ENCODE measurements at places on chromosomes 5 and 9.

DNA sequence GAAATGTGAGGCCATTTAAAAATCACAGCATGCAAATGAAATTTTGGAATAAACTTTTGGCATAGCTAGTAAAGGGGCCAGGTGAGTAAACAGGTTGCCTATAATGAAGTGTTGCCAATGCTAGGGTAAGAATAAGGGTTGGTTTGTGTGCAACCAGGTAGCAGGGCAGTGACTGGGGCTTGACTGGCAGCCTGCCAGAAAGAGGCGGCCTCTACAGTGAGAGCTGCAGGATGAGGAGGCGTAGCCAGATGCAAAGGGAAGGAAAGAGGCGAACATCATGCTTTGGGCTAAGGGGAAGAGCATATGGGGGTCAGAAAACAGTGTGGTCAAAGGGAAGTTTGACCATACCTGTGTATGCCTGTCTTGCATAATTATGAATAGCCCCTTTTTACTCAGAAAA lies 70.6 kb downstream of the MAST4 start:
- no peak overlapping the region for H3K27ac ChIP-seq
- H3K27me3 ChIP-seq: peaks cover 5% of the 10 kb centered on the region
- no peaks in the 10 kb centered on the region for H3K4me1 ChIP-seq
- DNase-seq: no peak

GRCh38 chr5:178941361-178941760 lies 363 bp downstream of the ZNF454 start:
- no peak overlapping the region for H3K27ac ChIP-seq
- peaks cover 42% of the 10 kb centered on the region for H3K36me3 ChIP-seq
- peaks cover 5% of the 10 kb centered on the region for H3K27me3 ChIP-seq
- H3K4me1 ChIP-seq: no peaks in the 10 kb centered on the region
- no peak overlapping the region for H3K4me3 ChIP-seq

GRCh38 chr5:164608507-164608906 lies 1103.1 kb downstream of the MAT2B start:
- no peak for DNase-seq
- H3K4me3 ChIP-seq: no peak overlapping the region
- no peaks in the 10 kb centered on the region for H3K4me1 ChIP-seq
- H3K27me3 ChIP-seq: no peaks in the 10 kb centered on the region

- H3K4me1 ChIP-seq: peaks cover 10% of the 10 kb centered on the region
- no peaks in the 10 kb centered on the region for H3K36me3 ChIP-seq
- H3K27me3 ChIP-seq: no peaks in the 10 kb centered on the region
- H3K27ac ChIP-seq: no peak overlapping the region
- H3K4me3 ChIP-seq: no peak overlapping the region
Observed at GRCh38 chr5:78751872-78752271, 103.3 kb upstream of the LHFPL2 start.

DNA sequence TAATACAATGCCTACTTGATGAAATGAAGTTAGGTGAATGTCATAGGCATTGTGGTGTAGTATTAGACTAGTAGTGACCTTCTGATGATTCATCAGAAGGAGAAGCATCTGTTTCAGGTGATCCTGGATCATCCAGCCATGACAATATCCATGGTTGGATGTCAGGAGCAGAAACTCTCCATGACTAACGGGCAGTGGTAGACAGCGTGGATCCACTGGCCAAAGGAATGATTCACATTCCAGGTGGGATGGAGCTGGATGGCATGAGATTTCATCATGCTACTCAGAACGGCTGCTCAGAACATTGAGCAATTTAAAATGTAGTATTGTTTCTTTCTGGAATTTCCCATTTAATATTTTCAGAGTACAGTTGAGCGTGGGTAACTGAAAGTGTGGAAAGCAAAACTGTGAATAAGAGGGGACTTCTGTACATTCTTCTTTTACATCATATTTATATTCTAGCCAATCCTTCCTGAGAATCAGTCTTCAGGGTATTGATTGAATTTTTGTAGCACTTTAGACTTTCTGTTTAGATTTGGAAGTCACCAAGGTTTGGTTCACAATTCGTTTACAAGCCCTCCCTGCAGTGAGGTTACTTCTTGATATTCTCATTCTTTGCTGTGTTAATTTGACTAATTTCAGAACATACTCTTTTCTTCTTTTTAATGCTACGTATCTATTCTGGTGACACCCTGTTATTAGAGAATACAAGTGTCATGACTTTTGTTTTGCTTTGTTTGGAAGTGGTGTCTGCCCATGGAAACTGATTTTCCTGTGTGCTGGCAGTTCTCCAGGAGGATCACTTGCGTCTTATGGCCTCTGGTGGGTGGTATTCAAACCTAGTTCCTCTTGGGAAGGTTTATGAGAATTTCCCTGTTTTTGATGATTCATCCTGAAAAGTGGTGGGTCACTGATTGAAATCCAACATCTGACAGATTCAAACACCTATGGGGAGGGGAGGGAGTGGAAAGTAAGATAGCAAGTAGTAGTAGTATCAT lies 12.2 kb upstream of the CLINT1 start:
- no peaks in the 10 kb centered on the region for H3K36me3 ChIP-seq
- no peak overlapping the region for H3K4me3 ChIP-seq
- H3K27ac ChIP-seq: no peak overlapping the region
- H3K27me3 ChIP-seq: peaks cover 7% of the 10 kb centered on the region

- peak; percentile 59 for DNase-seq
- no peak overlapping the region for H3K4me3 ChIP-seq
- H3K27me3 ChIP-seq: no peaks in the 10 kb centered on the region
- no peaks in the 10 kb centered on the region for H3K36me3 ChIP-seq
Observed at GRCh38 chr5:30401479-30402058, 791.9 kb upstream of the CDH6 start.

- H3K27ac ChIP-seq: no peak overlapping the region
- no peak overlapping the region for H3K4me3 ChIP-seq
- peaks cover 13% of the 10 kb centered on the region for H3K36me3 ChIP-seq
- no peaks in the 10 kb centered on the region for H3K4me1 ChIP-seq
Observed at GRCh38 chr5:90807496-90807895, 248.9 kb downstream of the ADGRV1 start.

- H3K27ac ChIP-seq: no peak overlapping the region
- no peak overlapping the region for H3K4me3 ChIP-seq
- no peaks in the 10 kb centered on the region for H3K4me1 ChIP-seq
Observed at GRCh38 chr9:124035001-124035650, 23.6 kb downstream of the LHX2 start.

- H3K4me1 ChIP-seq: peaks cover 18% of the 10 kb centered on the region
- no peak overlapping the region for H3K4me3 ChIP-seq
- H3K36me3 ChIP-seq: no peaks in the 10 kb centered on the region
- no peaks in the 10 kb centered on the region for H3K27me3 ChIP-seq
Observed at GRCh38 chr5:50595199-50595598, 71.2 kb upstream of the PARP8 start.

DNA sequence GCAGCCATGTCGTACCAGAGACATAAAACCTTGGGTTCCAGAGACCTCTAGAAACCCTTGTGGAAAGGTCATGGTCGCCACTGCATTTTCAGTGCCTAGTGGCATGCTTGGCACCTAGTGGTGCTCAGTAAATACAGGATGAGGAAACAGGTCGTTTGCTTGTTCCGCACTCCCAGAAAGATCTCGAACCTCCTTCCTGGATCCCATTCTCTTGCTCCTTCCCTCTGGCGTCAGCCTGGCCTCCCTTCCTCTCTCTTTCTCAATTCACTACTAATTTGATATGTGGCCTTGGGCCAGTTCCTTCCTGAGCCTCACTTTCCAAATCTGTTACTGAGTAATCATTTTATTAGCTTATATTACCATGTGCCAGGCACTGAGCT lies 4.4 kb downstream of the NDST1 start:
- peaks cover 43% of the 10 kb centered on the region for H3K4me1 ChIP-seq
- H3K27me3 ChIP-seq: no peaks in the 10 kb centered on the region
- DNase-seq: no peak
- no peak overlapping the region for H3K4me3 ChIP-seq
- no peaks in the 10 kb centered on the region for H3K36me3 ChIP-seq
- no peak overlapping the region for H3K27ac ChIP-seq

DNA sequence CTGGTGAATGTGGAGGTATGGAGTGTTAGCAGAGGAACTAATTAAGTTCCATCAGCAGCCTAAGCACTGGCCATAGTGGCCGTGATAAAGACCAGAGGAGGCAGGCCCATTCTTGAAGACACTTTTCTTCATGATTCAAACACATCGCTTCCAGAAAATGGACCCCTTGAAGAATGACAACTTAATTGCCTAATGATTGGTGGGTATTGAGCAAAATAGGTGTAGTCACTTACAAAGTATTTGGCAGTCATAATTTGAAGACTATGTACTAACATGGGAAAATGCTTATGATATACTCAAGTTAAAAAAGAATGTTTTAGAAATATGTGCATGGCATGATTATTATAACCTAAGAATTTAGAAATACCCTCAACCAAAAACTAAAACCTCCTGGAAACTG lies 44.8 kb downstream of the MEGF10 start:
- no peak overlapping the region for H3K27ac ChIP-seq
- H3K36me3 ChIP-seq: peaks cover 14% of the 10 kb centered on the region
- H3K4me3 ChIP-seq: no peak overlapping the region
- peaks cover 25% of the 10 kb centered on the region for H3K4me1 ChIP-seq
- no peaks in the 10 kb centered on the region for H3K27me3 ChIP-seq

- H3K27me3 ChIP-seq: no peaks in the 10 kb centered on the region
- no peak overlapping the region for H3K27ac ChIP-seq
- H3K4me1 ChIP-seq: no peaks in the 10 kb centered on the region
- no peaks in the 10 kb centered on the region for H3K36me3 ChIP-seq
- H3K4me3 ChIP-seq: no peak overlapping the region
Observed at GRCh38 chr9:1217076-1217475, 166.9 kb downstream of the DMRT2 start.

- H3K4me3 ChIP-seq: no peak overlapping the region
- H3K36me3 ChIP-seq: no peaks in the 10 kb centered on the region
- H3K27me3 ChIP-seq: no peaks in the 10 kb centered on the region
- H3K27ac ChIP-seq: no peak overlapping the region
- H3K4me1 ChIP-seq: peaks cover 4% of the 10 kb centered on the region
Observed at GRCh38 chr5:178797101-178797521, 62.6 kb upstream of the ZNF354B start.

GRCh38 chr5:121805911-121806310 lies 45.8 kb upstream of the FTMT start:
- no peaks in the 10 kb centered on the region for H3K4me1 ChIP-seq
- no peak for DNase-seq
- no peaks in the 10 kb centered on the region for H3K27me3 ChIP-seq
- no peaks in the 10 kb centered on the region for H3K36me3 ChIP-seq
- H3K27ac ChIP-seq: no peak overlapping the region
- H3K4me3 ChIP-seq: no peak overlapping the region

GRCh38 chr5:40823459-40823858 lies 11.6 kb downstream of the RPL37 start:
- H3K27ac ChIP-seq: peak overlapping the region; percentile 48
- H3K4me3 ChIP-seq: peak overlapping the region; percentile 15
- H3K36me3 ChIP-seq: peaks cover 22% of the 10 kb centered on the region
- H3K27me3 ChIP-seq: no peaks in the 10 kb centered on the region

- H3K36me3 ChIP-seq: no peaks in the 10 kb centered on the region
- H3K27ac ChIP-seq: no peak overlapping the region
- H3K27me3 ChIP-seq: peaks cover 4% of the 10 kb centered on the region
Observed at GRCh38 chr5:153791339-153791738, 247.4 kb downstream of the FAM114A2 start.

DNA sequence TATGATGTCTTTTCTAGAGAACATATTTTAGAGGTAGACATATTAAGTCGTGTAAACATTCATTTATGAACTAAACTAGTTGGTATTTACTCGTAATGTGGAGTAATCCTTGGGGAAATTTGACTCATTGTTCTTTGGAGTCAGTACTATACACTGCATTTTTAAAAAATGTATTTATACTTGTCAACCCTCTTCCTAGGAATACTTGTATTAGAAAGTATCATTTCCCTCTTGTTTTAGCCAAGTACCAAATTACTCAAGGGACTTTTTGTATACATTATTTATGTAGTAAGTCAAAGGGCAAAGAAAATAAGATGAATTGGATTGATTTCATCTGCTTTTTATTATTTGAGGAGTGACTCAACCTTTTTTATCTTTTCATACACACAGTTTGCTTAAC lies 248.1 kb upstream of the IZUMO3 start:
- H3K27ac ChIP-seq: no peak overlapping the region
- no peaks in the 10 kb centered on the region for H3K4me1 ChIP-seq
- H3K27me3 ChIP-seq: no peaks in the 10 kb centered on the region
- DNase-seq: no peak

- no peaks in the 10 kb centered on the region for H3K4me1 ChIP-seq
- H3K27ac ChIP-seq: no peak overlapping the region
- no peak for DNase-seq
- H3K27me3 ChIP-seq: no peaks in the 10 kb centered on the region
Observed at GRCh38 chr5:67173959-67174358, 22.6 kb downstream of the CD180 start.

DNA sequence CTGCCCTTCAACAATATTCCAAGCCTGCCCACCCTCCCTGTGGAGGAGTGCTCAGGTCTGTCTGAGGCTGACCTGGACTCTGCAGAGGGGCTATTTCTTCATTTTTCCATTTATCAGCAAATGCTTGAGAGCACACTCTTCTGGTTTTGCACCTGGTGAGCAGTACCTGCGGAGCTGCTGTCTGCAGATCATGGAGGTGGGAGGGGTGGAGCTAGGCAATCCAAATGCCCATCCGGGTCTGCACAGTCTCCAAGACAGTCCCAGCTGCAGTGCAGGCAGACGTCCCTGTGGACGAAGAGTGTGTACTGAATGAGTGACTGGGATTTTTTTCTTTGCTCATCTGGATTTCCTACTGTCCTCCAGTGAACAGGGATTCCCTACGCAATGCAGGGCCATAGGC lies 239.8 kb downstream of the IRX2 start:
- H3K36me3 ChIP-seq: no peaks in the 10 kb centered on the region
- no peak overlapping the region for H3K4me3 ChIP-seq
- DNase-seq: no peak
- H3K27me3 ChIP-seq: no peaks in the 10 kb centered on the region

DNA sequence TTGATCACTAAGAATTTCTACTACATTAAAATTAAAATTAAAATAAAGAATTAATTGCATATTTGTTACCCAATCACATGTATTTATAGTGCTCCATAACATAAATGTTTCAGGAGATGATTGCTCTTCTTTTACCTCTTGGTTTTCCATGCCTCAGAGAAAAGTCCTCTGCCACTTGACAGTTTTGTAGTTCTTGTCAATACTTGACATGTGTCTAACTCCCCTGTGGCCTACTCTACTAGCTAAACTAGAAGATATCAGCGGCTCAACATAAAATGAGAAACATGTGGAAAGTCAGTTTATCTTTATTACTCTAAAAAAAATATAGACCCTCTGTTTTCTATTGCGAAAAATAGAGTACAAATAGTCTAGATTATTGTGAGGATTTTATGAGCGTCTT lies 650.6 kb upstream of the NUDT12 start:
- no peaks in the 10 kb centered on the region for H3K4me1 ChIP-seq
- no peaks in the 10 kb centered on the region for H3K27me3 ChIP-seq
- no peak for DNase-seq
- H3K27ac ChIP-seq: no peak overlapping the region

DNA sequence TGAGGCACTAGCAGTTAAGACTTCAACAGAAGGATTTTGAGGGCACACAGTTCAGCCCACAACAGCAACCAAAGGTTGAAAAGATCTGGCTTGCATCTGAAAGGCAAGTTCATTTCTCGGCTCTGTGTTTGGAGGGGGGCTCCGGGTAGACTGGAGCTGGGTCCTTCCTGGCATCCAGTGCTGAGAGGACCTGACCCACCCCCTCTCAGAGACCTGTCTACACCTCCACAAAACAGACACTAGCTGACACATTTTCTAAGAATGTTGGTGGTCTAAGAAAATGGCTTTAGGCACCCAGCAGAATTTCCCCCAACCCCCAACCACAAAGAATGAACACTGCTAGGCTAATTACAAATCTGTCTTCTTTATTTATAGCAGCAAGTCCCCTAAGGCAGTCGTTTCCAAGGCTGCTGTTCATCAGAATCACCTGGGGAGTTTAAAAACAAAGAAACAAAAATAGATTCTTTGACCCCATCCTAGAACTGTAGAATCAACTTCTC lies 6.2 kb upstream of the PTCH1 start:
- no peak for DNase-seq
- no peaks in the 10 kb centered on the region for H3K4me1 ChIP-seq
- no peak overlapping the region for H3K4me3 ChIP-seq

All from neural crest cell (in vitro differentiated cells).